Stimulated activated CD8-positive, alpha-beta memory T cell treated with anti-CD3 and anti-CD28 coated beads, Interleukin-4, amount 100 ng/mL, for 1 hour (primary cell): ENCODE measurements at places on chromosomes 5 and 9.

DNA sequence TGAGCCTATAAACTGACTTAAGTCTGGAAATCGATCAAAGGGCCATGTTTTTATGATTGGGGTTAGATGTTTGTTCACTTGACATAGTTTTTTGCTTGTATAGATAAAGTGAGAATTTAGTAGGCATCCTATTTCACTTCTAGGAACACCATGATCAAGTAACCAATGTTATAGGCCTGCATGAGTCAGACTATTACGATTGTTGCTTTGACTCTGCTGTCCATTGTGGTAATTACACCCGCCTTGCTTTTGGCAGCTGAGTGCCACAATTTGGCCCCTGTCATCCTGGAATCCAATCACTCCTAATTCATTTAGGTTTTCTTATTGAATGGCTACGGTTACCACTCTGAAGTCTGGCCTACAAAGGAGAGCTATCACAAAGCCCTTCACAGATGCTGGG lies 67.8 kb upstream of the IL33 start:
- DNase-seq: no peak

GRCh38 chr9:131862261-131862660 lies 122.4 kb upstream of the RAPGEF1 start:
- DNase-seq: no peak

- DNase-seq: no peak
These were observed 14.5 kb downstream of the PCDH1 start for GRCh38 chr5:141863569-141864178.

DNA sequence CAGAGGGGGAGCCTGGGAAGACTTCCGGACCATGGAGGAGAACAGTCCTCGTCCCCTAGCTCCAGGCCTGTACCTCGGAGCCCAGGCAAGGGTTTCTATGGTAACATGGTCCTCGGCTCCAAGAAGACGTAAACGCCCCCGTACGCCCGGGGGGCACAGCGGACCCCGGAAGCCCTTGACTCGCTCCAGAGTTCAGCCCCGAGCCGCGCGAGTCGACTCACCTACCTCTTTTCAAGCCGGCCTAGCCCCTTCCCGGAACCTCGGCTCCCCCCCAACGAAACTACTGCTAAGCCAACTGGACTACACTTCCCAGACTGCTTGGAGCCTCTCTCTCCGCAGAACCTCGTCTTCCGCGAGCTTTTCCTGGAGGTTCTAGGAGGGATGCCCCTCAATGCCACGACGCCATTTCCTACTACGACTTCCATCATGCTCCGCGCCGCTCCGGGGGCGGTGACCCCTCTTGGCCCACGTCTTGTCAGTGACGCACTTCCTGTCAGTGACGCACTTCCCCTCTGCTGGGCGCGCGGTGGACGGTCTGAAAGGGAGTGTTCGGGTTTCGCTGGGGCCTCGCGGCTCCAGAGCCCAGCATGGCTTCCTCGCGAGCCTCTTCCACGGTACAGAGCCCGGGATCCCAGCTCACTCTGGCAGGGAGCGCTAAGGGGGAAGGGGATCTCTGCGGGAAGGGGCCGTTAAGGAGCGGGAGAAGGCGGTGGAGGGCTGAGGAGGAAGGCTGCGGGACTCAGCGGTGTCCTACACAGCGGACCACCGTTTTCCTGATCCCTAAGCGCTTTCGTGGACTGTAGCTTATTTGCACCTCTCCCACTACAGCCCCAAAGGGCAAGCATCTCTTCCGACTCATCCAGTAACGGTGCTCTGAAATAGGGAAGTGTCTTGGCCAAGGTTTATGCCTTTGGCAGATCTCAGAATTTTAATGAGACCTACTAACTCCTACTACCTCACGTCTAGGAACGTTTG lies at the start of the genes CDC26 and PRPF4:
Gene CDC26 (minus strand): TSS at position 416 of the 975 bp plus-strand sequence. CDS start 3,065 bp downstream, outside the sequence.
Gene PRPF4 (plus strand): TSS at position 502 of the 975 bp plus-strand sequence. CDS start 86 bp downstream, at position 588.
- peak; percentile 88 for DNase-seq

GRCh38 chr9:98807070-98807813 lies at the start of gene GALNT12:
TSS of gene GALNT12 (plus strand) at chr9:98807670. CDS start at chr9:98807699, 29 bp downstream.
- no peak for DNase-seq

DNA sequence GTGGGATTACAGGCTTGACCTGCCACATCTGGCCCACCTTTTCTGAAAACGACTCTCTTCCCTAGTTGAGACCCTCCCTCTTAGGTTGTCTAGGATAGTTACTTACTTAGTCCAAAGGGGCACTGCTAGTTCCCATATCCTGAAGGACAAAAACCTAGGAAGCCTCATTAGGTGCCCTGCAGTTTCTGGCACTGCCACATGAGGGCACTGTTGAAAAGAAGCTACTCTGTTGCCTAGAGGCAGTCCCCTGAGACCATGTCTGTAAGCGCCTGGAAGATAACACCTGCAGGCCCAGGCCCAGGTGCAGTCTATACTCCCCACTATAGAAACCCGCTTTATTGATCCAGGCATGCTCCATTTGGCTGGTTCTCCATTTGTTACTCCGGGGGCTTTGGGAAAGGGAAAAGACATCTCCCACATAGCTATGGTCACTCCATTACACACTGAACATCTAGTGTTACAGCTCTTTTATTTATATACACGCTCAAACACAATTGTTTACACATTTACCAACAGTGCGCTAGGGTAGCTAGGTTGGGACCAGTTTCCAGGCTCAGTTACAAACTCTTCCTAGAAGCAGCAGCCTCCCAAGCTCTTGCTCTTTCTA lies 73.4 kb upstream of the PPARGC1B start:
- no peak for DNase-seq

GRCh38 chr5:154740483-154740882 lies 14.7 kb upstream of the LARP1 start:
- no peak for DNase-seq

DNA sequence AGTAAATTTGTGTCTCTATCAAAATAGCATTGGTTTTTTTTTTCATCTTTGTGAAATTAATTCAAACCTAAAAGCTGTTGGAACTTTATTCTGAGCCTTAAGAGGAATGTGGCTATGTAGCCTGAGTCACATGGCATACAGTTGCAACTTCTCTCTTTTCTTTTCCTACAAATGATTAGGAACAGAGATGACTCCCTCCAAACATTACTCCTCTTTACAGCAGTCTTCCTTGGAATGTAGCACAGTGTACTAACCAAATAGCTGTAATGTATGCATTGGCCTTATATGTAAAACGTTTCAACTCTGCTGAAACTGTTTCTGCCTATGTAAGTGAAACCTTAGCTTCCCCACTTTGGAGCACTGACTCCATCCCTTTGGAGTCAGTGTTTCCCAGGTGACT lies 100.9 kb upstream of the MAP1B start:
- no peak for DNase-seq

GRCh38 chr9:89601856-89602562 lies 2.8 kb upstream of the GADD45G start:
- no peak for DNase-seq

DNA sequence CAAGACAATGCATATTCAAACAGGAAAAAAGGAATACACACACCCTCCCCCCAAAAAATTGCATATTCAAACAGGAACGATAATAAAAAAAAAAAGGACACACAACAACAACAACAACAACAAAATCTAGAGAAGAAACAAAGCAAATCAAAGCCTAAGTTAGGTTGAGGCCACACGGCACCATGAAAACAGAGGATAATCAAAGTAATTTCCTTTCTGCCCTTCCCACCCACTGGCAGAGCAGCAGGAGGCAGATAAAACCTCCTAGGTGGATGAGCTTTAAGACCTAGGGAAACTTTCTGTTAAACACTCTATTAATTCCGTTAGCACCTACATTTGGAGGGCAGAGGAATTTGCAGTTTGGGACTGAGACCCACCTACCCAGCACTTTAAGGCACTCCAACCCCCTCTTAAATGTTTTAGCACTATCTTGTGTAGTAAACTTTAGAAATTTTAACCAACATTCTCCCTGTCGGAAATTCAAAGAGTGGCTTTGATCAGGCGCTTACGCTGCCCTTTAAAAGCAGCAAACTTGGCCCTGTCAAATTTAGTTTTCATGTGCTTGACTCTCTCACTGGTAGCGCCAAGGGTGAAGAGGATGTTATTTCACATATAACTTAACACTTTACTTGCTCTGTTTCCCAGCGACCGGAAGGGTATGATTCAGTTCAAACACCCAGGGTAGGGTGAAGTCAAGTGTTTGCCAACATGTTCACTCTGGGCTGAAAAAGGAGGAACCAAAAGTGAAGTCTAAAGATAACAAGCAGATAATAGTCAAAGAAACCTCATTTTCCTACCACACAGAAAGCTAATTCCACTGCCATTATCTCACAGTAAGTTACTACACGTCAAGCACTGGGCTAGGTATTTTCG lies 9.2 kb downstream of the ENC1 start:
- no peak for DNase-seq

GRCh38 chr5:16538006-16538405 lies 72.4 kb upstream of the ZNF622 start:
- DNase-seq: no peak

- DNase-seq: no peak
These were observed 33.7 kb upstream of the PWWP2A start for GRCh38 chr5:160152901-160153300.

- no peak for DNase-seq
These were observed 107.9 kb upstream of the LMX1B start for GRCh38 chr9:126505697-126506346.

DNA sequence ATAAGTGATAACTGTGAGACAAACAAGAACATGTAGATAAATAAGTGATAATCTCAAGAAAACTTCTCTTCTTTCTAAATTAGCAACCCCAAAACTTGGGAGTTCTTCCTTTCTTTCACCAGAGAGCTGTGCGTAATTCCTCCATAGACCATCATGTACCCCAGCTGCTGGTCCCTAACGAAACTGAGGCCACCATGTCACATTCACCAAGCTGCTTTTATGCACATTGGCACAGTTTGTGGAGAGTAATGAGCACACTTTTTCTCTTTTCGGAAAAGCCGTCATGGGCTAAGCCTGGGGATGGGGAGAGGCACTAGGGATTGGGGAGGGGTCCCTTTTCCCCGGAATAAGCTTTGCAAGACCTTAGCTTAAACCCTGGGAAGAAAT lies 561.4 kb downstream of the BNC2 start:
- DNase-seq: no peak

DNA sequence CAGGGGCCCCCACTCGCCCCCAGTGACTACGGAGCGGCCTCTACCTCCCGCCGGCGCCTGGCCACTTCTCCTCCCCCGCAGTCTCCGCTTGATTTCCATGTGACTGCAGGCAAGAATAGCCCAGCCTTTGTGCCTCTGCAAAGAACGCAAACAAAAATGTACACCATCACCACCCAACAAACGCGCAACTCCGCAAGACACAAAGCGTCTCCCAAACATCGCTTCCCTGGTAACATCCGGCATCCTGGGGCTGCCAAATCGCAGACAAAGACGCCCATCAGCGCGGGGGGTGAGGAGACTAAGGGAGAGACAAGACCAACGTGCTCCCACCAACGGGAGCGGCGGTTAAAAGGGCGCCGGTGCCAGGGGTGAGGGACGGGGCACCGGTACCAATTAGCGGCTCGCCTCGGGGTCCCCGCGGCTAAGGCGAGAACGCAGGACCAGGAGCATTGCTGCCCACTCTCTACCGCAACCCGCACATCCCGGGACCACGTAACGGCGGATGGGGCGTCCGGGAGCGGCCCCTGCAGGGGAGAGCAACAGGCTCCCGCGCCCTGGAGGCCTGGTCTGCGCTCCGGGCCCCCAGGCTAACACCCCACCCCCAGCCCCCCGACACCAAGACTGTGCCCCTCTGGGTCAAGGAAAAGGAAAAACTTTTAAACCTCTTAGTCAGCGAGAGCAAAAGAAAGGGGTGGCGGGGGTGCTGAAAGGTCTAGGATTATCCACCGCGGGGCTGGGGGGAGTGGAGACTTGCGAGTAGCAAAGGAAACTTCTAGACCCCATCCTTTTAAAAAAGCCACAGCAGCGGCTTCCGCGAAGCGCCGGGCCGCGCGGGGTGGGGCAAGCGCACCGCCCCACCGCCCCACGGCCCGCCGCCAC lies 885 bp downstream of the MPDZ start:
- no peak for DNase-seq

DNA sequence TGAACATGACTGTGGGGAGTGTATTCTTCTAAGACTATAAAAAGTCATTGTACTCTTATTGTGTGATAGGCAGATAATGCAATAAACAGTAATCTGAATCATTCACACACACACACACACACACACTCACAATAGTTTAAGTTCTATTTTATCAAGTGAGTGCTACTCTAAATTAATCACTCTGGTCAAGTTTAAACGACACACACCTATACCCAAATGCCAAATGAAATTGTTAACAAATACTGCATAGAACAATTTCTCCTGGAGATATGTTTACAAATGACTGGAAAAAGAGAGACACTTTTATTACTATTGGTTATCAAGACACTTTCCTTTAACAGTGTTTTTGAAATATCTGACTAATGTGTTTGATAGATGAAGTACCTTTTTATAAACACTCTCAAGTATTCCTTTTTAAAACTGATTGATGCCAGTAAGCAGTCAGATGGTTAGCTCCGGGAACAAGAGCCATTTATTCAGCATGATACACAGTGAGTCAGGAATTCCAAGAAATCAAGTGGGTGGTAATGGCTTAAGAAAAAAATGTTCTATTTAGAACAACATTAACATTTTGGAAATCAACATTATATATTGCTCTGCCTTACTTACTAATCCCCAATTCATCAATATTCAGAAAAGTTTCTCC lies 521.6 kb upstream of the ST8SIA4 start:
- no peak for DNase-seq

- no peak for DNase-seq
These were observed 157.8 kb downstream of the ARHGEF28 start for GRCh38 chr5:73783828-73784227.

GRCh38 chr9:34375901-34376595 lies 650 bp downstream of the MYORG start:
- no peak for DNase-seq

- no peak for DNase-seq
These were observed 385.2 kb downstream of the FAM170A start for GRCh38 chr5:120014535-120014934.

DNA sequence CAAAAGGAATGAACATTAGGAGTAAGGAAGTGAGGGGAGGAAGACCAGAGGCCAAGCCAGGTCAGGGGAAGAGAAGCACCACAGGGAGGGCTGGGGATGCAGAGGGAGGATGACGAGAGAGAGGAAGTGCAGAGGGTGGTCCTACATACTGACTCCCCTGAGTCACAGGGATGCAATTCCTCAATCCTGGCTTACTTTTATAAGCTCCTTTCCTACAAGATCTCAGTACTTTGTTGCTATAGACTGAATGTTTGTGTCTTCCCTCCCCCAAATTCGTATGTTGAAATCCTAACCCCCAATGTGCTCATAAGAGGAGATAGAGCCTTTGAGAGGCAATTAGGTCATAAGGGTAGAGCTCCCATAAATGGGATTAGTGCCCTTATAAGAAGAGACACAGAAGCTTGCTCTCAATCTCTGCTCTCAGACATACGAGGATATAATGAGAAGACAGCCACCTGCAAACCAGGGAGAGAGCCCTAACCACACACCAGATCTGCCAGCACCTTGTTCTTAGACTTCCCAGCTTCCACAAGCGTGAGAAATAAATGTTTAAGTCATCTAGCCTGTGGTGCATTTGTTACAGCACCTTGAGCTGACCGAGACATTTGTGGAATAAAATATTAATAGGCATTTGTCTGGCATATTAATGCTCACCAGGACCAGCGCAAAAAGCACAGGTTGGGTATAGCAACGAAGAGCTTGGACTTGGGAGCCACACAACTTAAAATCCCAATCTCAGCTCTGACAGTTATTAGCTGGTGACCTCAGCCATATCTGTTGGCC lies 33.4 kb downstream of the GCNT4 start:
- no peak for DNase-seq
